ENCODE measurements at places on chromosomes 12 and 14.

GRCh38 chr14:77265561-77266335 is 5.3 kb downstream of the NGB start:
- H3K4me1 ChIP-seq = peaks cover 2% of the 10 kb centered on the region
- no peaks in the 10 kb centered on the region for H3K27me3 ChIP-seq

DNA sequence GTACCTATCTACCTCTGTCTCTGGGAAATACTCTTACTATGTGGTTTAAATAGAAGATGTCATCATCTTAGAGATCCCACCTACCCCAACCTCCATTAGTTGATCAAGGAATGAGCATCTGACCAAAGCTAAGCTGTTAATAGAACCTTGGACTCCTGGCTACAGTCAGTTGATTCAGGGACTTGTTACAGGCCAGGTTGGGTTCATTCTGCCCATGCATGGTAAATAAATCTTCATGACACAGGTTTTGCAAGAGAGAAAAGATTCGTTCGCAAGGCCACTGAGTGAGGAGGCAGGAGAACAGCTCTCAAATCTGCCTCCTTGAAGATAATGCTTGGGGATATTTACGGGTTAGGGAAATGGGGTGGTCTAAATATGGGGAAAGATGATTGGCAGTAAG is 19.5 kb downstream of the SDR9C7 start:
- H3K27me3 ChIP-seq = no peaks in the 10 kb centered on the region
- DNase-seq = no peak
- no peak overlapping the region for H3K4me3 ChIP-seq
- H3K4me1 ChIP-seq = no peaks in the 10 kb centered on the region
- no peaks in the 10 kb centered on the region for H3K36me3 ChIP-seq
- H3K27ac ChIP-seq = no peak overlapping the region

DNA sequence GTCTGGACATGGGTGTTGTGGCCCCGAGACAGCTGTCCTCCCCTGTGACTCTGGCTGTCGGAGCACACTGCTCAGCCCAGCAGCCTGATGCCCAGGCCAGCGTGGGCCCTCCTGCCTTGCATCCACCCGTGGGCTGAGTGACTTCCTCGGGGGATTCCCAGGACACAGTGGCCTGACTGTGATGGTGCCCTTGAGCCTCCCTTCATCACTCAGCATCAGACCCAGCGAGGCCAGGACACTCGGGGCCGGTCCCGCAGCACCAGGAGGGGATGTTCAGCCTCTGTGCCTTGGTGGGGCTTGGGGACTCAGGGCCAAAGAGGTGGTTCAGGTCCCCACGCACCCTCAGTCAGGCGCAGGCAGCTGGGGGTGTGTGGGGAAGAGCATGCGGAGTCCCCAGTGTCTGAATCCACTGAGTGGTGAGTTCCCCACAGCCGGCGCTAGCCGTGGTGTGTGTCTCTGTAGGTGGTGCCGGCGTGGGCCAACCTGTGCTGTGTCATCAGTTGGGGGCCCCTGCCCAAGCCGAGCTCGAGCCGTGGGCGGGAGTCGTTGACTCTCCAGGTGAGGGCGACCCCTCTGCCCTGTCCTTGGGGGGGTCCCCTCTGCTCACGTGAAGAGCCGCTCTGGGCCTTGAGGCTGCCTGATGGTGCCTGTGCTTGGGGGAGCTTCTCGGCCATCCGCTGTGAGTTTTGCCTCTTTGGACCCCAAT is 185.8 kb downstream of the ADGRD1 start:
- H3K27me3 ChIP-seq = no peaks in the 10 kb centered on the region
- H3K4me1 ChIP-seq = no peaks in the 10 kb centered on the region
- no peaks in the 10 kb centered on the region for H3K36me3 ChIP-seq
- no peak overlapping the region for H3K27ac ChIP-seq
- H3K4me3 ChIP-seq = no peak overlapping the region
- no peak for DNase-seq

- DNase-seq = peak; percentile 89
- no peak overlapping the region for H3K4me3 ChIP-seq
- H3K36me3 ChIP-seq = no peaks in the 10 kb centered on the region
- H3K27me3 ChIP-seq = no peaks in the 10 kb centered on the region
Measured at GRCh38 chr14:91899213-91899612, 31.9 kb upstream of the TC2N start.

GRCh38 chr12:106192659-106193393 is 54.1 kb upstream of the NUAK1 start:
- DNase-seq = no peak
- H3K4me1 ChIP-seq = peaks cover 9% of the 10 kb centered on the region
- no peak overlapping the region for H3K4me3 ChIP-seq
- no peaks in the 10 kb centered on the region for H3K36me3 ChIP-seq

GRCh38 chr12:64611341-64612284 is 1.3 kb downstream of the RASSF3 start:
- peak overlapping the region; percentile 77 for H3K27ac ChIP-seq
- no peaks in the 10 kb centered on the region for H3K27me3 ChIP-seq
- peak overlapping the region; percentile 86 for H3K4me3 ChIP-seq
- DNase-seq = peak; percentile 79
- no peaks in the 10 kb centered on the region for H3K4me1 ChIP-seq

GRCh38 chr12:108759924-108760323 is 28.6 kb upstream of the CORO1C start:
- no peaks in the 10 kb centered on the region for H3K27me3 ChIP-seq
- H3K4me1 ChIP-seq = no peaks in the 10 kb centered on the region
- H3K27ac ChIP-seq = no peak overlapping the region
- no peaks in the 10 kb centered on the region for H3K36me3 ChIP-seq
- no peak for DNase-seq
- no peak overlapping the region for H3K4me3 ChIP-seq

- no peaks in the 10 kb centered on the region for H3K27me3 ChIP-seq
- H3K27ac ChIP-seq = no peak overlapping the region
- no peak for DNase-seq
Measured at GRCh38 chr12:73589220-73589619, 948.4 kb upstream of the ATXN7L3B start.

Data from pancreas (tissue), 10 donors.